ENCODE measurements at places on chromosomes 2 and 18. TPM values are rescaled to one million over a fixed set of nuclear protein-coding genes. Genes with fewer than 3 reads are reported as not detected.

The BOLL gene
- total RNA-seq = not detected

The TFCP2L1 gene
- total RNA-seq = 0.14 TPM

The ESPNL gene
- not detected for total RNA-seq

The RESP18 gene
- total RNA-seq = not detected

The KHK gene
- total RNA-seq = 2.9 TPM

The UGT1A10 gene
- total RNA-seq = not detected

The TUBA3E gene
- 47.1 TPM for total RNA-seq

The PCARE gene
- 0.74 TPM for total RNA-seq

The IL36G gene
- not detected for total RNA-seq

The ST6GAL2 gene
- 0.41 TPM for total RNA-seq

The SCN1A gene
- total RNA-seq = 0.63 TPM

The MYOM1 gene
- 667 TPM for total RNA-seq

The BCL11A gene
- 27.1 TPM for total RNA-seq

Data from left ventricle myocardium inferior (tissue), 1 donor.